Stimulated activated CD4-positive, alpha-beta T cell treated with anti-CD3 and anti-CD28 coated beads, TNF-alpha, amount 100 ng/mL, for 1 hour (primary cell): ENCODE measurements at places on chromosomes 1 and 21.

DNA sequence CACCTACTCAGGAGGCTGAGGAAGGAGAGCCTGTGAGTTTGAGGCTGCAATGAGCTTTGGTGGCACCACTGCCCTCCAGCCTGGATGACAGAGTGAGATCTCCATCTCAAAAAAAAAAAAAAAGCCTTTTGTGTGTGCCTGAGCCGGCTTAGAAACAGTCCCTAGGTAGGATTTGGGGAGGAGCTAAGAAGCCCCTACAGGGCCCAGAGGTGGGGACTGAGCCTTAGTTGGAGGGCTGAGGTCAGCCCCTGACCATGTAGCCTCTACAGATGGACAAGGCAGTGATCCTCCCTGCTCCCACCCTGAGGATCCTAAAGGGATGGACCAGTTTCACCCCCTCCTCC lies 2.5 kb downstream of the ADAMTSL4 start:
- no peak for DNase-seq

- DNase-seq: no peak
Measured at GRCh38 chr1:163094589-163094988, 25.4 kb downstream of the RGS4 start.

DNA sequence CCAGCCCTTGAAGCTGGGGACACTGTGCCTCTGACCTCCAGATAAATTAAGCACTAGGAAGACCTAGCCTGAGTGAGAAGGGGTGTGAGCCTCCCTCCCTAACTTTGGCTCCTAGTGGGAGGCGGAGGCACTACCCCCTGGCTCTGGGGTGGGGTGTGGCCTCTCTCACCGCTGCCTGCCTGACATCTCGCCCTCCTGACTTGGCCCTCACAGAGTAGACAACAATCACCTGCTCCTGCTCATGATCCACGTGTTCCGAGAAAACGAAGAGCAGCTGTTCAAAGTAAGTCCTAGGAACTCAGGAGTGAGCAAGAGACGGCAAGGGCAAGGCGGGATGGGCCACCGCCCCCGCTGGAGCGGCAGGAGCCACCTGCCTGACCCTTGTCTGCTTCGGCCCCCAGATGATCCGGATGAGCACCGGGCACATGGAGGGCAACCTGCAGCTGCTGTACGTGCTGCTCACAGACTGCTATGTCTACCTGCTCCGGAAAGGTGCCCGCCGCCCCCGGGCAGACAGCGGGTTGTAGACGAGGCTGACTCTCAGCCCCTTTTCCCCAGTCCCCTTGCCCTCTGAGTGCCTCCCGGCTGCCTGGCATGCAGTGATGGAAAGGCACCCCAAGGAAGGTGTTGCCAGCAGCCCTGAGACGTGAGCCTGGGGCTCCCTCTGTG lies 8.1 kb upstream of the SLC25A34 start:
- DNase-seq: no peak

DNA sequence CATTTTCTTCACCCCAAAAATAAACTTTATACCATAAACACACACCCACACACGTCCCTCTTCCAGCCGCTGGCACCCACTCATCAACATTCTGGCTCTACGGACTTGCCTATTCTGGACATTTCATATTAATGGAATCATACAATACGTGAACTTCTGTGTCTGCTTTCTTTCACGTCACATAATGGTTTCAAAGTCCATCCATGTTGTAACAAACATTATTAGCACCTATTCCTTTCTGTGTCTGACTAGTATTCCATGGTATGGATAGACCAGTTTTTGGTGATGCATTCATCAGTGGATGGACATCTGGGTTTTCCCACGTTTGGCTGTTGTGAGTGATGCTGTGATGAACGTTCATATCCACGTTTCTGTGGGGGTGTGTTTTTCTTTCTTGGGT lies 323.2 kb downstream of the KIF26B start:
- no peak for DNase-seq

GRCh38 chr21:33428669-33429068 lies 25.5 kb downstream of the IFNGR2 start:
- DNase-seq: no peak

- no peak for DNase-seq
Measured at GRCh38 chr1:11845641-11846335, 1.8 kb downstream of the NPPA start.

- no peak for DNase-seq
Measured at GRCh38 chr21:18518054-18518481, 114.5 kb upstream of the TMPRSS15 start.

DNA sequence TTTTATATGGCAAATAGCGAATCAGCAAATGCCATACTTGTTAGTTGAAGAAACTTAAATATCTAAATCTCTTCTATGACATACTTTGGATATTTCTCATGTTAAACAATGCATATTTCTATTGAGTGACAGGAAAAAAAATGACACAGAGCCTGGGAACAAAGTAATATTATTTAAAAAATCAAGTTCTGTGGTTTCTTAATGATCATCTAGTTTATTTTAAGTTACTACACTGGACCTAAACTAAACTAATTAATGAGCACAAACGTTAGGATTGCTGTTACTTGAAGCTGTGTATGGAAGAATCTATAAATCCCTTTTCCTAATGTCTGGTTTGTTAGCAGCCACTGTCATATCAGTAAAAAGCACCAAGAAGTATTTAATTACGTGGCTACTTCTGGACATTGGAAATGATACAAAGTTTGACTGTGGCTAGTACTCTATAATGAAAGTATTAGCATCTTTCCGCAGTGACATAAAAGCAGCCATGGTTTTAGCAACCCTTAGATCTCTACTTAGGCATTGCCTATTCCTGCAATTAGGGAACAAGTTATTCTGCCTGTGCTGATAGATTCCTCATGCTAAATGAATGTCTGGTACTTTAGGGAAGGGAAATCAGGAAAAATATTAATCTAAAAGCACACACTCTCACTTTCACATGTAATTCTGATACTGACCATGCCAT lies 981.7 kb upstream of the B3GALT2 start:
- DNase-seq: no peak

GRCh38 chr1:212062832-212063438 lies 27.4 kb downstream of the DTL start:
- no peak for DNase-seq

DNA sequence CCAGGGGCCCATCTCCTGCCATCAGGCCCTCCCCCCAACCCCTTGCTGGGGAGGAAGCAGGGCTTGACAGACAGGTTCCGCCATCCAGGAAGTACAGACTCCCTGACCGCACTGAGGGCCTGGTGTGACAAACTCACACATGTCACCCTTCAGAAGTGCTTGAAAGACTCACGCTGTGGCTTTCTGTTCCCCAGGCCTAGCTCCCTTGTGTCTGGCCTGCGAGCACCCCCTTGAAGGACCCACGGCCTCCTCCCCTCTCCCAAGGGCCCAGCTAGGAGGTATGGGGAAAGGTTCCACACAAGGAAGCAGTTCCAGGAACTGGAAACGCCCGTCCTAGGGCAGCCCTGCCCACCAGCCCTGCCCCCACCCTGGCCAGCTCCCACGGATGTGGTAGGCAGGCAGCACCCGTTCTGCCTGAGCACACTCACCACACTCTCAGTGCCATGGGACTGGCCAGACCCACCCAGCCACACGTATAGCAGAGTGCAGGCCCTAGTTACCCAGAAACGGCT lies 26.7 kb downstream of the SLC2A1 start:
- peak; percentile 43 for DNase-seq

DNA sequence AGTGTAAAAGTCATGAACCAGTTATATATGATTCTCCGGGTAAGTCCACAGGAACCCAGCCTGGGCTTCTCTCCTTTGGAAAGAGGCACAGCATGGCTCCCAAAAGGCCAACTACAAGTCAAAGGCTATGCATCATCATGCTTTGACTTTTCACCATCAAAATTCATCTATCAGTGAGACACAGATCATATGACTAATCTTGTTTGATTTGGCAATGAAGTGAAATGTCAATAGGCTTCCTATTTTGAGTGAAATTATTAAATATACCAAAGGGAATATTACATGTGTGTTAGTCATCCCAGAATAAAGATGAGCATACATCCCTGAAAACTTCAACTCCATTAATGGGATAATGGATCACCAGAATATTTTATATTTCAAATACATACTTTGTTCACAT lies 83.5 kb upstream of the ADGRL2 start:
- no peak for DNase-seq

DNA sequence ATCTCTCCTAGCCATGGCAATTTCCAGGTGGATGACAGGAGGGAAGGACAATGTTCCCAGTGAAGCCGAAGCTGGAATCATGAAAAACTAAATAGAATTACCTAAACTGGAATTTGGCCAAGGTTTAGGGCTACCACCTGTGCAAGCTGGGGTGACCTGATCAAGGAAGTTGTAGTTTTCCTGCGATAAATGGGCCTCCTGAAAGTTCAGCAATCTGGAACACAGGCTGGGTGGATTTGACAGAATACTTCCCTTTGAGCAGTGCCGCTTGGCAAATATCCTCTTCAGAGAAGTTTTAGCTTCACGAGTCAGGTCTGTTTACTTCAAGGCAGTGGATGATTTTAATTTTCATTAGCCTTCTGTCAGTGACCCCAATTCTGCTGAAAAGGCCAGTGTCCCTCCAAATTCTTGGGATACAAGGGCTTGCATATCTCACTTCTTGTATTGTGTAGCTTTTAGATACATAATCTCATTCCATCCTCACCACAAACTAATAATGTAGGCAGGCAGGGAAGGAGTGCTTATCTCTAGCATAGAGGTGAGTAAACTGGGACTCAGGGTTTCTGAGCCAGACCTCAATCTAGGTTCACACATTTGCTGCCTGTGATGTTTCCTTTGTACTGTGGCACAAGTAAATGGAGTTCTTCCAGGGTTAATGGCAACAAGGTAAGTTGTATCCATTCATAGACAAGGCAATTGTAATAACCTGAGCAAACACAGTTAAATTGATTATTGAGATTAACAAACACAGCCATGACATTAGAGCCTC lies 349.4 kb downstream of the NUF2 start:
- no peak for DNase-seq

DNA sequence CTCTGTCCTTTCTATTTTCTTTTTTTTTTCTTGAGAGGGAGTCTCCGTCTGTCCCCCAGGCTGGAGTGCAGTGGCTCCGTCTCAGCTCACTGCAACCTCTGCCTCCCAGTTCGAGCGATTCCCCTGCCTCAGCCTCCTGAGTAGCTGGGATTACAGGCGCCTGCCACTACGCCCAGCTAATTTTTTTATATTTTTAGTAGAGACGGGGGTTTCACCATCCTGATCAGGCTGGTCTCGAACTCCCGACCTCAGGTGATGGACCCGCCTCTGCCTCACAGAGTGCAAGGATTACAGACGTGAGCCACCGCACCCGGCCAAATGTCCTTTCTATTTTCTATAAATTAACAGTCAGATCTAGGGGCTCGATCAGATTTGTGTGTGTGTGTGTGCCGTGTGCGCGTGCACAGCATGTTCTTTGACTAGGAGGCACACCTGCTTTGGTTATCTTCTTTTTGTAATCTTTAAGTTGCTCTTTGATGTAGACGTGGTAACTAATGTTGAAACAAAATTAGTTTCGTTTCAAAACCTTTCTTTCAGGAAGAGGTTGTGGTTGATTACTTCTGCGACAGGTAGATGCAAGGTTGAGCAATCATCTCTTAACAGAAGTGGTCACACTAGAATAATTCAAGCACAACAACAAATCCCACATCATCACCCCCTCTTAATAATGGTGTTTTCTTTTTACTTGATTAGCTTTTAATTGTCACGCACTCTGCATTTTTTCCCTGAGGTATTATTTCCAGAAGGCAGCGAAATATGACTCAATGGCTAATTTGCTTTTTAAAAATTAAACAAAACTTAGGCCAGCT lies 779 bp upstream of the DEGS1 start:
- peak; percentile 23 for DNase-seq

DNA sequence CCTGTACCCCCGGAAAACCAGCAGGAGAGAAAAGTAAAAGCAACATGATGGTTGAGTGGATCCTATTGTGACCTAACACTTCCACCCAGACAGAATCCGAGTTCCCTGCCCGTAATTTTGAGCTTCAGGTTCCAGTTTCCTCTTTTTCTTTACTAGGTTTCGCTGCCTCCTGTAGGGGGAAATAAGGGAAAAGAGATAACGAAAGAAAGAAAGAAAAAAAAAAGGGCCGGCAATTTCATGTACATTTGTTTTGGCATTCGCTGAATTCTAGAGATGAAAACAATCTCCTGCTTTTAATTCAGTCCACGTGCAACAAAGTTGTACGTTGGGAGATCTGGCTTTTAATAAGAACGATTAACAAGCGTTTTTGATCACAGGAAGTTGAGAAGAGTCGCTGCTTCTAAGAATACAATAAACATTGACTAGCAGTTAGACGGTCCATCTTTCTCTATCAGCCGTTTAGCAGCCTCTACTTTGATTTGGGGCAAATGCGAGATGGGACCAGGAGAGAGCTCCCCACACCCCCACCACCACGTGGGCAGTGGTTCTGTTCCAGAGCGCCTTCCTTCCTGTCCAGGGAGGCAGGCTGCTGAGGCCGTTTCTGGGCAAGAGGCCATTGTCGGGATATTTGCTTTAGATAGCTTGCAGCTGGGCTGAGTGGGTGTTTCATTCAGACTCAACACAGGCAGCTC lies 155.9 kb upstream of the RUNX1 start:
- no peak for DNase-seq

DNA sequence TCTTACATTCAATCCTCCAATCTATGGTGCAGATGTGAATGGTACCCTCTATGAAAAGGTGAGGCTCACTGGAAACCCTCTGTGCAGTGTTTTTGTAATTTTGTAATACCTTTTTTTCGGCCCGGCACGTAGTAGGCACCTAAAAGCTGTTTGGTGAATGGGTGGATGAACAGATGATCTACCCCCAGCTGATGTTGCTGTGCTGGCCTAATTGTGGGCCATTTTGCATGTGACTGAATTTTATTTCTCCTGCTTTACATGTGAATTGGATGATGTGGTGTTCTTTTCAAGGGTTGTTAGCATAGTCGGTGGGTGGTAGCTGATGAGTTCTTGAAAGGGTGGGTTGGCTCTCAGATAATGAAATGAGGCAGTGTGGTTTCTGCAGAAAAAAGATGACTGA lies 10.4 kb downstream of the KDM4A start:
- DNase-seq: no peak

DNA sequence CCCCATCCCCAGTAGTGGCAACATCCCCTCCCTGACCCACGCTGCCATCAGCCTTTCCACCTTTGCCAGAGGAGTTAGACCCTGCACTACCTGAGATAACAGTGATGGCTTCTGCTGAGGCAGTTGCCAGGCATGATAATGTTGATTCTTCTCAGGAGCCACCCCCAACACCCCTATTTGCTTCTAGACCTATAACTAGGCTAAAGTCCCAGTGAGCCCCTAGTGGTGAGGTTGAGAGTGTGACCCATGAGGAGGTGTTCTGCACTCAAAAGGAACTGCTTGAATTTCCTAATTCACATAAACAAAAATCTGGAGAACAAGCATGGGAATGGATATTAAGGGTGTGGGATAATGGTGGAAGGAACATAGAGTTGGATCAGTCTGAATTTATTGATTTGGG lies 159.6 kb upstream of the COL11A1 start:
- DNase-seq: no peak
